NCI-H1105 treated with DMSO at 0.1 percent for 48 hours (cell line): ENCODE measurements at places on chromosomes 5 and 9.

DNA sequence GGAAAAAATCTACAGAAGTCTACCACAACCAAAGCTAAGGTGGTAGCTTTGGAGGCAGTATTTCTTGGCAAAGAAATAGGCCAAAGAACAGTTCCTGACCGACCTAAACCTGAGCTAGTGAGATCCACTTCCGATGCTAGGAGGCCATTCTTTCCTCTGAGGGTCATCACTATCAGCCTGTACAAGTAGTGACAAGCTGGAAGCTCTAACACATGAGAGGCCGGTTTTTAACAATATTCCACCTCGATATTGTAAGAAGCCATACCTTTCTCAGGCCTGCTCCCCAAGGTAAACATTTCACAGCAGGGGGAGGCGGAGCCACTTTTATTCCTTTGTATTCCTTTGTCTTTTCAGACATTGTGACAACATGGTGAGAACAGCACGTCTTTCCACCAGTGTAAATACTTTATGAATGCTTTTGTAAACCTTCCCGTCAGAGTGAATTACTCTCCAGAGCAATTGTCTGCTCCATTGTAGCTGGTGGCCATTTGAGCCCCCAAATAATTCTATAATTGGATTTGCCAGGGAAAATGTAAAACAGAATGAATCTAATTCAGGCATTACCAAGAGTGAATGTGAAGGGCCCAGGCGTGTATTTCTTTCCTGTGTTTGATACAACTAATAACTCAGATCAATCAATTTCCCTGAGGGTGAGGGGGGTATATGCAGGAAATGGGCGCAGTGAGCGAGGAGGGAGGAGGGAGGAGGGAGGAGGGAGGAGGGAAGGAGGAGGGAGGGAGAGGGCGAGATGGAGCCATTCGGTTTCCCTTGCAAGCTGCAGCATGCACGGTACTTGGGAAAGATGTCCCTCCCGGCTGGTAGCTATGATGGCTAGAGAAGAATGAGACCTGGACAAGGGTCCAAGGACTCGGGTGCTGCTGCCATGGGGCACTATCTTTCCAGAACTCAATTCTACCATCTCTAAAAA, 166.6 kb downstream of the CDK5RAP2 start:
- peak; percentile 47 for DNase-seq

- DNase-seq, result no peak
These were observed 26.7 kb upstream of the FAM169A start for GRCh38 chr5:74892921-74893320.

DNA sequence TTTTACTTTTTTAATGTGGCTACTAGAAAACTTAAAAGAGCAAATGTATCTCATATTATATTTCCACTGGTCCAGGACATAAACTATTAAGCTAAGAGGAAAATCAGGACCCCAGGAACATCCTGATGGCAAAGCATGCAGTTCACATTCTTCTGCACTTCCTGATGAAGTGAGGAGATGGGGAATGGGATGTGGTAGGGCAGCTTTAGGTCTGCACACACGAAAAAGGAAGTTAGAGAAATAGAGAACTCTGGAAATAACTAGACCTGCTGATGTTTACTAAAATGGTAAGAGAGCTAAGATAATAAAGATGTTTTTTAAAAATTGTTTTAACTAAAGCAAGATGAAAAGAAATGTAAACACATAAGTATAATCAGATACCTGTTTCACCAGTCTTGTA, 39.7 kb upstream of the NIPBL start:
- no peak for DNase-seq

- no peak for DNase-seq
These were observed 258.7 kb upstream of the IRX4 start for GRCh38 chr5:2141254-2142000.

DNA sequence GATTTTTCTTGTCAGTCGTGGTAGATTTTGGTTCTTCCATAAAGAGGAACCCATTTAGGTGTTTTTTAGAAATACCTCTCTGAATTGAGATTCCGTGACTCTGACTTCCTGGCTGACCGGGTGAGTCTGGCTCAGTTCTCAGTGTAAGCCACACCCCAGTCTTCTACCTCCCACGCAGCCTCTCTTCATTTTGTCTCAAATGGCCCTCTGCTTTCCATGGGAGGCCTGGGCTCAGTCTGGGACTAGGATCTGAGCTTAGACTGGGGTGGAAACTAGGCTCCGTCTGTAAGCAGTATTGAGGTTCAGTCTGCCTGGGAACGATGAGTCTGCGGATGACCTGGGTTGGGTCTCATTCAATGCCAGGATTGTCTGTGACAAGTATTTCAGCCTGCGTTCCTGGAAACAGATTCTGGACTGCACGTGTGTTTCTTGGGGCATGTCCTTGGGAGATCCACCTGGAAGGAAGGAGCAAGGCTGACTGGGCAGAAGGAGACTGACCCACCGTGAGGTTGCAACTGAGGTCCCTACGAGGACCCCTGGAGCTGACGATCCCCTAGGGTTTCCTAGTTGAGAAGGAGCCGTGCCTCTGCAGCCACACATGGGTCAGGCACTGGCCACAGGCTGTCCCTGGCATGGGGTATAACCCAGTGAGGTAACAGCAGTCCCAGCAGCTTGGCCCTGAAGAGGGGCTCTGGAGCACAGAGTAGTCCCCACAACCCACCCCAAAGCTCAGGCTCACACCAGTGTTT, 12.4 kb upstream of the CRB2 start:
- DNase-seq, result no peak

DNA sequence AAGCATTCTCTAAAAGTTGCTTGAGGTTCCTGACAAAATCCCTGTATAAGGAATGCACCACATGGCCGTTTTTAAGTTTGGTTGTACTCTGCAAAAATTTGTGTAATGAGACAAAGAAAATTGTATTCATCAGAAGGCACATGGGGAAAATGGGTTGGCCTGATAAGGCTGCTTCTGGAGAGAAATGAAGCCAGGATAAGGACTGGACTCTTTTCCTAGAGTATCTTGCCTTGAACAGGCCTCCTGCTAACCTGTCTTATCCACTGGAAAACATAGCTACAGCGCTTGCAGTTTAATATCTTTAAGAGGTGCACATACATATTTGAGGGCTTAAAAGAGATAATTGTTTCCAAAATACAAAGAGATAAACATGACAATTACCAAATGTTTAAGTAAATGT, 41.4 kb upstream of the IFNK start:
- no peak for DNase-seq

- no peak for DNase-seq
These were observed 37.3 kb downstream of the IPPK start for GRCh38 chr9:92632641-92633040.

DNA sequence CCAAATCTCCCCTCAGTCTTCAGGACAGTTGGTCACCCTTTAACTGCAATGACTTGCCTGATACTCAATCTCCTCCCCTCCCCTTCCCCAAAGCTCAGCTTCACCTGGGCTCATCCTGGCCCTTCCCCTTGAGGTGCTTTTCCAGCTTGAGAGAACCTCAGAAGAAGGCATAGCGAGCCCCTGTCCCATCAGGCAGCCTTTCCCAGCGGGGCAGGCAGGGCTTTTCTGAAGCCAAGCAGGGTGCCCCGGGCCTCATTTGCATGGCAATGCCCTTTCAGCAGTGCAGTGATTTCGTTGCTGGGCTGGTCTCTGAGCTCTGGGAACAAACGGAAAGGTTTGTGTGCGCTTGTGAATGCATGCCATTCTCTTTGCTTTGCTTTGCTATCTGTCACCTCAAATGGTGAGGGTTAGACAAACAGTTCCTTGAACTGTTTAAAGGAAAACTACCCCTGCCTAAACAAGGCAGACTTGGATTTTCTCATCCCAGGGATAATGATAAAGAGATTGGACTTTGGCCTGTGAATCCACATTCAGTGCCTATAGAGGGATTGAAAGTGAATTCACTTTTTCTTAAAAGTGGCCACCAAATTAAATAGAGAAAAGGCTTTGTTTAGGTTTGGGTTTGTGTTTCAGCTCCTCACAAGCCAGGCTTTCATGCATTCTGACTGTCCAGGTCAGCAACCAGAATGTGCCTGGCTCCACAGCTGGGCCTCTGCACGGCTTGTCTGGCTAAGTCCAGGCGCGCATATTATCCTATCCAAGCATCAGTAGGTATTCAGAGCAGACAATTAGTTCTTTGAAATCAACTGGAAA, 165.3 kb downstream of the ZNF608 start:
- DNase-seq, result no peak

GRCh38 chr5:11955331-11955730, 51.1 kb upstream of the CTNND2 start:
- no peak for DNase-seq
